Daoy (cell line): ENCODE measurements at places on chromosomes 13 and 19. TPM values are rescaled to one million over a fixed set of nuclear protein-coding genes. Genes with fewer than 3 reads are reported as not detected.

The ZNF416 gene
- 2.9 and 5.1 TPM in 2 replicates for total RNA-seq

The B3GNT3 gene
- 0.06 and 0.09 TPM in 2 replicates for total RNA-seq

The POLRMT gene
- 92.3 and 96.8 TPM in 2 replicates for total RNA-seq

The RINL gene
- 2.8 and 2.9 TPM in 2 replicates for total RNA-seq

The SIGLEC10 gene
- not detected in 2 replicates for total RNA-seq

The RGS9BP gene
- total RNA-seq: 0.51 and 0.54 TPM in 2 replicates

The SLC10A2 gene
- total RNA-seq: not detected in 2 replicates

The TMEM59L gene
- total RNA-seq: 0.17 TPM in 1 of 2 replicates, not detected in the other

- no peak for DNase-seq
Observed at GRCh38 chr13:109979228-109979627, 192.8 kb upstream of the IRS2 start.

- DNase-seq: no peak
Observed at GRCh38 chr19:14639536-14640277, 34.9 kb downstream of the ADGRE3 start.

DNA sequence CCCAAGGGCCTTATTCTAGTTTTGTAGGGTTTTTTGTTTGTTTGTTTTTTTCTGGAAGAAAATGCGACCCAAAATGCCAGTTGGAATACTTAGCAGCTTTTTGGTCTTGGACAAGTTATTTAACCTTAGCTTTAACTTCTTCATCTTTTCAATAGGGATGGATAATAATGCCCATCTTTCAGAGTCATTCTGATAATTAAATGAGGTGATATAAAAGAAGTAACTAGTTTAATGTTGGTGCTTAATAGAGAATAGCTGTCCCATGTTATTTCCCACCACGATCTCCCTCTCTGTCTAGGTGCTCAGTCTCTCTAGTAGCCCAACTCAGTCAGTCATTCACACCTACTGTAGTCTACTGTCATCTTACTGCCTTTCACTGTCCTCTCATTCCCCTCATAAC, 8.0 kb downstream of the LSM14A start:
- no peak for DNase-seq

GRCh38 chr19:13086341-13086740, 16.3 kb downstream of the LYL1 start:
- DNase-seq: no peak

DNA sequence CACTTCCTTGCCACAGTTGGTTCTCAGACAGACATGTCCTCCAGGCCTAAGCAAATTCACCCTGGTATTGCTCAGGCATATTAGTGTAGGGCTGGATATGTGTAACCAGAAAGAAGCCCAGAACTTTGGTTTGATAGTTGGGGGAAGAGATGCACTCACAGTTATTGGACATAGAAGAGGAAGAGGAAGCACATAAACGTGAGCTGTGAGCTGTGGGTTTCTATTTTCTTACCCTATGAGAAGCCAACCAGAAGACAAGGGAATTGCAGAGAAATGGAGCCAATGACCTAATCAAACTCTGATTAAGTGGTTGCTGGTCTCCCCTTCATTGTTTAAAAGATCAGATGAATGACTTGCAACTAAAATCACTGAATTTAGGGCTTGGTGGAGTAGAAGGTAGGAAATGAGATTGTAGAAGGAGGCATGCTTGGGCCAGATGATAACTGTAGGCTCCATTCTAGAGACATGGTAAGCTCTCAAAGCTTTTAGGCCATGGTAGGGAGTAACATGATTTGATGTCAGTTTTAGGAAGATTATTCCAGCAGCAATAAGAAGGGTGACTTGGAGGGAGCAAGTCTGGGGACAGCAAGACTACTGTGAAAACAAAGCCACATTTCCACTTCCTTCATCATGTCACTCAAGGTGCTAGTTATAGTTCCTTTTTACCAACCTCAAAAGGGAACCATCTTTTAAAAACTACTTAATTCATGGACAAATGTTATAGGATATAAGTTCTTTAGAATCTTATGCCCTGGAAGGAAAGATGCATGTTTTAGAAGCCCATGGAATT, 24.1 kb upstream of the WDFY2 start:
- no peak for DNase-seq

GRCh38 chr19:49216071-49216470, 58.5 kb downstream of the TRPM4 start:
- peak; percentile 72 for DNase-seq

DNA sequence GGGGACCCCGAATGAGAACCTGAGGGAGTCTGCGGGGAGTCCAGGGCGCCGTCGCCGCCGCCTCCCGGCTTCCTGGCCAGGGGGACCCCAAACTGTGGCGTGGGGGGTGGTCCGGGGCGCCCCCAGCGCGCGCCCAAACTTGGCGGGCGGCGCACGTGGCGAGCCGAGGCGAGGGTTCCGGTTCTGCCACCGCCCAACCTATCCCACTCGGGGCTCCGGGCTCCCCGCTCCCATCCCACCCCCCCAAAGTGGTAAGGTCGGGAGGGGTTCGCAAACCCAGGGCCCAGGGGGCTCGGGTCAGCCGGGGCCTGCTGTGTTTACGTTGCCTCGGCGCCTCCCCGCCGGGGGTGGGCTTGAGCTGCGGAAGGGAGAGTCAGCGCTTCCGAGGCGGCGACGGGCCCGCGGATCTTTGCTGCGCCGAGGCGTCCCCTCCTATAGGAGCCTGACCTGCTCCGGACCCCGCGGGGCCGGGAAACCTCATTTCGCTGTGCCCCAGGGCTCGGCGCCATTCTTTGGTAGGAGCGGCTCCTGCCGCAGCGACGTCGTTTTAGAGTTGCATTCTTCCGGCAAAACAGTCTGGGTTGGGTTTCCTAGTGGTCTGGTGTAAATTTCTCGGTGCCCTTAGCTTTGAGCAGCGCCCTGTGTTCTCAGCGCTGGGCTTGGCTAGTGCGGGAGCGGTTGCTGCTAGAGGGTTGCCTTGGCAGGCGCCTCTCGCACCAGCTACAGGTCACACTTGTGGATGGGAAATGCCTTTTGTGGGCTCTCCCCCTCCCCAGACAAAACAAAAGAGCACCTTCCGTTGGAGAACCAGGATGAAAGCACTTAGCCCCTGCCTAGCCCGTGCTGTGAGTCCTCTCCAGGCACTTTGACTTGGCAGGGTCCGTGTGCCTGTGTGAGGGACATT, 1.2 kb downstream of the DAZAP1 start:
- peak; percentile 61 for DNase-seq

DNA sequence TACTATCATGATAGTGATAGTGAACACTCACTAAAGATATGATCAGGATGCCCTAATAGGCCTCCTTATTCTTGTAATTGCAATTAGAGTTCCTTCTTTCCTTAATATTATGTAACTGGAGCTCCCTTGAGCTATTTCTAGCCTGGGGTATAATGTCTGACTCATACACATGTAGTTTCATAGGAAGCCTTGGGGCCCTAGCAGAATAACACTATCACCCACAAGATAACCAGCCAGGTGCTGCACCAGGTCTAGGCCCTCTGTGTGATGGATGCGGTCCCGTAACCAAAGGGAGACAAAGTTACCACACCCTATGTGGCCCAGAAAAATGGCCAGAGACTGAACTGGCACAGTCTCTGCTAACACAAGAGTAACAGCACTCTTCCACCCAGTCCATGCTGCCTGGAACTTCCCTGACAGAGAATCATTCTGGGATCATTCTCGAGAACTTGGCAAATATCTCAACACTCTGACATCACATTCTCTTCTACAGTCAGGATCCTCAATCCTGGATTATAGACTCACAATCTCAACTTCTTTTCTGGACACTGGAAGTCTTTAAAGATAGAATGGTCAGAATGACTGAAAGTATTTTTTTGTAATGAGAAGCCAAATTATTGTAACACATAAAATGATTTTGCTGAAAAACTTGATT, 32.6 kb upstream of the IGFL4 start:
- DNase-seq: peak; percentile 21

DNA sequence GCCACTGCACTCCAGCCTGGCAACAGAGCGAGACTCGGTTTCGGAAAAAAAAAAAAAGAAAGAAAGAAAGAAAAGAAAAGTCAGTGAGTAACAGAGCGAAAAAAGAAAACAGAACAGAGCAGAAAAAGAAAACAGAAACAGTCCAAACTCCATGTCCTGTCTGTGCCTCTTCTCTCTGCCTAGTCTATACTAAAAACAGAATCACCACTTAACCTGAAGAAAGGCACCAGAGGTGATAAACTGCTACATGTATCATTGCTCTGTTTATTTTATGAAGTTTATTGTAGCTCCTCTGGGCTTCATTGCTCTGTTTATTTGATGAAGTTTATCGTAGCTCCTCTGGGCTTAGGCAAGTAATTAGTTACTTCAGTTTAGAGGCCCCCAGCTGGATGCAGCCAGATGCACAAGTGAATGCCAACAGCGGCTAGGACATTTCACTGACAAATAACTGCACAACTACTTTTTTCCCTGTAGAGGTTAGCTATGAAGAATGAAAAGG, 39.2 kb downstream of the TBC1D4 start:
- DNase-seq: no peak

GRCh38 chr19:14048443-14049153, 13.3 kb downstream of the PALM3 start:
- DNase-seq: peak; percentile 54

DNA sequence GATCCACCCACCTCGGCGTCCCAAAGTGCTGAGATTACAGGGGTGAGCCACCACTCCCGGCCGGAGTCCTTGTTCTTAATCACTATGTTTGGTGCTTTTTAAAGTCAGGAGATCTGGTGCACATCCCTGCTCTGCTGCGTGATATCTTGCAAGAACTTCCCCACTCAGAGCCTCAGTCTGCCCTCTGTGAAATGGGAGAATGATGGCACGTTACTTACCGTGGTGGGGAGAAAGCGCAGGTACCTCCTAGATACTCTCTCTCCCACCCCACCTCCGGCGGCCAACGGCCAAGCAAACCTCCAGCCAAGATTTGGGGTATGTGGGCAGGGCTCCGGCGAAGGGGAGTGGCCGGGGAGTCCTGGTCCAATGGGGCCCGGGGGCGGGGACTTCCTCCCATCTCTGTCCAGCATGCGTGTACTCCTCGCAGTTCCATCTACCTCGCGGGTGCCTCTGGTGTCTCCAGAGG, at the start of gene RYR1:
Gene RYR1, plus strand, starts transcription at position 424 of the 466 bp plus-strand sequence. CDS start 139 bp downstream, outside the sequence.
- DNase-seq: peak; percentile 77

DNA sequence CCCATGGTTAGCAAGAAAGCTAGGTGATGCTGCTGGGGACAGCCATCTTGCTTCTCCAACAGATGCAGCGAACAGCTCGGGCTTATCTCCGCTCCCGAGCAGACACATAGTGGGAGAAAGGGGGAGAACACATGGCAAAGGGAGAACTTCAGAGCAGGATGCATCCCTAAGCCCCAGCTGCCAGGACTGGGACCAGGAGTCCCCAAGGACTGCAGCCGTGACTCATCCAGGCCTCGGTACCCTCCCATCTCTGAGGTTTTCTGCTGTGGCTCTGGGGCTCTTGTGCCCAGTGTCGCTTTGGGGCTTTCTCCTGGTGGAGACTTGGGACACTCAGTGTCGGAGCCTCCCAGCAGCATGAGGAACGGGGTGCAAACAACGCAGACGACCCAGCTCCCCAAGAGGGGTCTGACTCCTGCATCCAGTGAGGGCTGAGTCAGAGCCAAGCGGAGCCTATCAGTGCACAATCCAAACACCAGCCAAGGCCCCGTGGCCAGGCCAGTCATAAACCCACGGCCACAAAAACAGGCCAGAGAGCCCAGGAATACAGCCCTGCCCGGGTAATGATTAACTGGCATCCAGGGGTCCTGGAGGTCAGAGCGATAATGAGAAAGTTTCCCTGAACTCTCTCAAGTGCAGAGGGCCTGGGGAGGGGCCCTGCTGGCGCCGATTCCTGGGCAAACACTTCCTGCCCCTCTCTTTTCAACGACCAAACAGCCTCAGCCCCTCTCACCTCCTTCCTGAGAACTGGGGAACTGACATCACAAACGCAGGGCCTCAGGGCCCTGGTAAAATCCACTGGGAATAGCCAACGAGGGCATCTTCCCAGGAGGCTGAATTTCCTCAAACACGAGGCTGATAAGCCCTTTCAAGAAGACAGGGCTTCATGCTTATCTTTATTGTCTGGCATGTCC, 202.9 kb downstream of the USP12 start:
- peak; percentile 60 for DNase-seq

GRCh38 chr13:102395174-102395573, 6.7 kb downstream of the FGF14 start:
- no peak for DNase-seq

DNA sequence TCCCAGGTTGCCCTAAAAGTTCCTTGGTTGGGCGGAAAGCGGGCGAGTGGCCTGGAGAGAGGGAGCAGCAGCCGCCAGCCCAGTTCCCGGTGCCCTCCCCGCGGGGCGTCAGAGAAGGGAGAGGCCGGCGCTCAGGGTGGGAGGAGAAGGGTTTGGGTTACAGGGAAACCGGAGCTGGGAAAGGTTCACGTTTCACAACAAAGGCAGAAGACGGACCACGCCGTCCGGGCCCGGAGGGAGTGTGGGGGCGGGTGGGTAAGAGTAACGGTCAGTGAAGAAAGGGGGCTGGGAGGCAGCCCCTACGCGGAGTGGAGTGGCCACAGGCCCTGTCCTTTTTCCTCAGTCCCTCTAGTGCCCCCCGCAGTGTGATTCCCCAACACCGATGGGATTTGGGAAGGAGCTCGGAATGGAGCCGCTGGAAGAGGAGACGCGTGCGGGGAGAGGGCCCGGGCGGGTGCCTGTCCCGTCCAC, 1.6 kb downstream of the SIX5 start:
- peak; percentile 90 for DNase-seq

DNA sequence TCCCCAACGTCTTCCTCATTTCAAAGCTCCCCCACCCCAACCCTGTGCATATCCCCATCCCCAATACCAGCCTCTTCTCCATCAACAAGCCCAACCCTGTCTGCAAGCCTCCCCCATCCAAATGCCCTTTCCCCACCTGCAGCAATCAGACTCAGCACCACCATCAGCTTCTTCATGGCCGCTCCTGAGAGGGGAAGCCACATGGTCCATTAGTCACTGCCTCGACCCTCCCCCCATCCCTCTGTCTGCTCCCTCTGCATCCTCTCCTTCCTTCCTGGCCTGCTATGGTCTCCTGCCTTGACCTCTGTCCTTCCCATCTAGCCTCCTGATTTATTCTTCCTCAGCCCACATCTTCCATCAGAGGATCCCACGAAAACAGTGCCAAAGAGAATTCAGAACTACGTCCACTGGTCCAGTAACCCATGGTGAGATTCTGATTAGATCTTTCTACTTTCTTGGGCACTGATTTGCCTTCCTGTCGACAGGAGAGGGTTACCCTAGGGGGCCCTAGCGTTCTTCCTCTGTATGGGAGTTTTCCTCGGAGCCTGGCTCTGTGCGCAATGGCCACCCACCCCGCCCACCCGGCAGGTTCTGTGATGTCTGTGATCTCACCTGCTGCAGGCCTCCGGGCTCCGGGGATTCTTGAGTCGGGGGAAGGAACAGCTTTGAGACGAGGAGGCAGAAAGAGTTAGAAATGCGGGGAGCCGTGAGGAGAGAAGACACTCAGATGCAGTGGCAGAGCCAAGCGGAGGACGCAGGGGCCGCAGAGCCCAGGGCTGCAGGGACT, 1.3 kb downstream of the KLK6 start:
- DNase-seq: no peak
